CD4-positive, alpha-beta T cell treated with Interleukin-15 for 1 hour (primary cell): ENCODE measurements at places on chromosomes 12 and 14.

GRCh38 chr12:103647267-103647666 is 60.2 kb downstream of the STAB2 start:
- no peak for DNase-seq

GRCh38 chr12:27873010-27873409 is 93.0 kb upstream of the MANSC4 start:
- DNase-seq = no peak

DNA sequence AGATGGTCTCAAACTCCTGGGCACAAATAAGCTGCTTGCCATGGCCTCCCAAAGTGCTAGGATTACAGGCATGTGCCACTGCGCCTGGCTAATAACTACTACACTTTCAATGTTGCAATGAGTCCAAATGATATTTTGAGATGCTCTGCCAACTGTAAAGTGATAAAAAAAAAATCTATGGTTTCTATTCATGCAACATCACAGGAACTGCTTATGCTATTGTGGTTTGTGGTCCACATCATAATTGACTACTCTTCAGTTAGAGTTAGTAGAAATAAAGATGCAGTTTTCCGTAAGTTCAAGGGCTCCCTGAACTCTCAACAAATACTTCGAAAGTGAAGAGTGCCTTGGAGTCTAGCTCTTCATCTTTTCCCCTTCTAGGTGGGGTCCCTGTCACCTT is 239.4 kb downstream of the C12orf75 start:
- no peak for DNase-seq

- no peak for DNase-seq
These were observed 4.5 kb upstream of the NXPH4 start for GRCh38 chr12:57211791-57212700.

DNA sequence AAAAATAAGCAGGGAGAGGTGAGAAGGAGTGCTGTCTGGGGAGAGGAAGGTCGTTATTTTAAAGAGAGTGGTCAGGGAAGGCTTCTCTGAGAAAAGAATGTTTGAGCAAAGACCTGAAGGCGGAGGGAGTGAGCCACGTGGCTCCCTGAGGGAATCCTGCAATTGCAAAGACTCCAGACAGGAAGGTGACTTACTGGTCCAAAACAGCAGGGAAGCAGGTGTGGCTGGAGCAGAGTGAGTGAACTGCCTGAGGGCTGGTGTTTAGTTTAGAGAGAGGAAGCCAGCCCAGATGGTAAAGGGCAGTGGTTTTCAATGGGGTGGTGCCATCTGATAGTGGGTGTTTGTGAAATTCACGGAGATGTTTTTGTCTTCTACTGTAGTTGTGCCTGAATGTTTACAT is 58.8 kb upstream of the LTA4H start:
- DNase-seq = no peak

DNA sequence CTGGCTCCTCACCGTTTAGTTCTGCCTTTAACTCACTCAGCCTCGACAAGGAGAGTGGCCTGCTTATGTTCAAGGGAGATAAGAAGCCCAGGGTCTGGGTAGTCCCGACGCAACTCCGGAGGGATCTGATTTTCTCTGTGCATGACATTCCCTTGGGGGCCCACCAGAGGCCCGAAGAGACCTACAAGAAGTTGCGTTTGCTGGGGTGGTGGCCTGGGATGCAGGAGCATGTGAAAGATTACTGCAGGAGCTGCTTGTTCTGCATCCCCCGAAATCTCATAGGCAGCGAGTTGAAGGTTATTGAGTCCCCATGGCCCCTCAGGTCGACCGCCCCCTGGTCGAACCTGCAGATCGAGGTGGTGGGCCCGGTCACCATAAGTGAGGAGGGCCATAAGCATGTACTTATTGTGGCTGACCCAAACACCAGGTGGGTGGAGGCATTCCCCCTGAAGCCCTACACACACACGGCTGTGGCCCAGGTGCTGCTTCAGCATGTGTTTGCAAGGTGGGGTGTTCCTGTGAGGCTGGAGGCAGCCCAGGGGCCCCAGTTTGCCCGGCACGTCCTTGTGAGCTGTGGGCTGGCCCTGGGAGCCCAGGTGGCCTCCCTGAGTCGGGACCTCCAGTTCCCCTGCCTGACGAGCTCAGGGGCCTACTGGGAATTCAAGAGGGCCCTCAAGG is 13.1 kb downstream of the CBLN3 start:
- no peak for DNase-seq

DNA sequence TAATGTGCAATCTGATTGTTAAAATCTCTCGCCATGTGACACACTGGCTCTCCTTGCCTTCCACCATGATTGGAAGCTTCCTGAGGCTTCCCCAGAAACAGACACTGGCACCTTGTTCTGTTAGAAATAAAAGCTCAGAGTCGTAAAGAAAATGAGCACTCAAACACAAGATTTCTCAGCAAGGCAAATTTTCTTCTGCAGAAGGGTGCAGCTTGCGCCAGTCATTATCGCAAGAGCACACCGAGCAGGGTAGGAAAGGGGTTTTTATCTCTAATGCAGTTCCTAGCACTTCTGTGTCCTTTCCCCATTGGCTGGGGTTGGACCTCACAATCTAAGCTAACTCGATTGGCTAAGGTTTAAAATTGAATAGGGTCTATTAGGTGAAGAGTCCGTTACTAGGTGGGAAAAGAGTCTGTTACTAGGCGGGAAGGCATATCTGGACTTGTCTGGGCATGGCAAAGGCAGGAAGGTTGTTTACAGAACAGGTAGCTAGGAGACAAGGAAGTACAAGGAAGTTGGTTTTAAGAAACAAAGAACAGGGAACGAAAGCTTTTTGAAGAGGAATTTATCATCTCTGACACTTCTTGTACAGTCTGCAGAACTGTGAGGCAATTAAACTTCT is 62.6 kb upstream of the BICD1 start:
- DNase-seq = no peak

- DNase-seq = no peak
These were observed at the start of gene PPFIA2 for GRCh38 chr12:81759190-81760051. PPFIA2 (minus strand) TSS chr12:81759350.

GRCh38 chr14:95597784-95598211 is 62.9 kb downstream of the GLRX5 start:
- DNase-seq = no peak

DNA sequence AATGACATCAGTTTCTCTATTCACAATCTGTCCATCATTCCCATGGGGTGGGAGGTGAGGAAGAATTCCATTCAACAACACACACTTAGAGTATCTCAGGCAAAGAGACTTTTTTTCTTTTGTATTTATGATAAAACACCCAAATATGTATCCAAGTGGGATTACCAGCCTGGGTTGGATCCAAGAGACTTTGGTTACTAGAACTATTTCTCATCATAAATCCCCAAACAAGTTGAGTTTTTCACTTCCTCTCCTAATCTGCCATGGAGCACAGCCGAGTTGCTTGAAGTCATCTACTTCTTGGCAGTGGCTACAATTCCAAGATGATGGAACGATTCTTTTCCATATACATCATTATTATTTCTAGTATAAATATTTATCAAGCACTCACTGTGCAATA is 209.2 kb upstream of the HMGA2 start:
- DNase-seq = no peak

DNA sequence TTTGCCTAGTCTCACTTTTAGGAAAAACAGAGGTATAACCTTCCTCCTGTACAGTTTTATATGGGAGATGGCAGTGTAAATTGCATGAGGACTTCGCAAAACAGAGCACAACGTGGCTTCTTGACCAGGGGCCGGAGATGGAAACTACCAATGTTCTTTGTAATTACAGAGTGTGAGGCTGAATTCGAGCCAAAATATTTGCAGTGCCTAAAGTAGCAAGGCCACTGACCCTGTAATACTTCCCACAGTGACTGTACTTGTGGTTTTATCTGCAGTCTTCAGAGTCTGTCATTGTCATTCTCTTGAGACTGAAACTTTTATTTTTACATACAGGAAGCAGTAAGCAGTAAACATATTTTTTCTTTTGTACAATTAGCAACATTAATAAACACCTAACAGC is 98.9 kb downstream of the RERG start:
- DNase-seq = no peak

DNA sequence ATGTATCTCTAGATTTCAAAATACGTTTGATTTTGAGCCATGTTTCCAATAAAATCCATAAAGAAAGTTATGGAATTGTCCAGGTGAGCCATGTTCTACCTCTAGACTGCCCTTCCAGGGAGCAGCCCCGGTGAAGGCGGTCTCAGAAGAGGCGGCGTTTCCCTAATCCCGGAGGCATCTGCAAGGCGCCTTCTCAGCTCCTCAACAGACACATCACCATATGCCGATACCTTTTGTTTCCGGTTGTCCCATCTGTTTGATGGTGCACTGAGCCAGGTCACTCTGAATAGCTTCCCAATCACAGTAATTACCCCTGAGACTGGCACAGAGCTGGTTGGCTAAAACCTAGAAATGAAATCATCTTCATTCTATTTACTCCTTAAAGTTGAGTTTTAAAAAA is 305.5 kb upstream of the FKBP4 start:
- no peak for DNase-seq

DNA sequence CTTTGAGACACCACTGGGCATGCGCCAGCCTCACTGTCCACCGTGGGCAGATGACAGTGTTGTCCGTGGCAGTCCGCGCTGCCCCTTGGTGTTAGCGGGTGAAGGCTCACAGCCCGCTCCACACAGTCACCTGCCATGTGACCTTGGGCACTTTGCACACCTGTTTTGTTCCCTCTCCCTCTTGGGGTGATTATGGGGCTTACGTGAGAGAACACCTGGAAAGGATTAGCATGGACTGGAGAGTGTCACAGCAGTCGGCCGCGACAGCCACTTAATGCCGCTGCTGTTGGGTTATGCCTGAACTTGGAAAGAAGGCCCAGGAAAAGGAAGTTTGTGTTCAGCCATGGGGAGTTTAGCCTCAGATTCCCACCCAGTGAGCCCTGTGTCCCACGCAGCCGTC is 94.2 kb downstream of the DDX51 start:
- DNase-seq = no peak

- DNase-seq = no peak
These were observed at the start of gene CNTN1 for GRCh38 chr12:40691913-40692764. CNTN1 (plus strand) TSS chr12:40692439.

DNA sequence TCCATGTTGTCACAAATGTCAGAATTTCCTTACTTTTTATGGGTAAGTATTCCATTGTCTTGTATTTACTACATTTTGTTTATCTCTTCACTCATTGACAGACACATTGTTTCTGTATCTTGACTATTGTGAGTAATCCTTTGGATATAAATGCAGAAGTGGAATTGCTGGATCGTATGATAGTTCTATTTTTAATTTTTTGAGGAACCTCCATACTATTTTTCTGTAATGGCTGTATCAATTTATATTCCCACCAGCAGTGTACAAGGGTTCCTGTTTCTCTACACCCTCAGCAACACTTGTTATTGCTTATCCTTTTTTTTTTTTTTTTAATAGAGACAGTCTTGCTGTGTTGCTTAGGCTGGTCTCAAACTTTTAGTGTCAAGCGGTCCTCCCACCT is 3.5 kb upstream of the KICS2 start:
- no peak for DNase-seq

GRCh38 chr14:77923131-77923936 is 123.4 kb downstream of the ADCK1 start:
- no peak for DNase-seq

GRCh38 chr14:89276424-89276975 is 140.5 kb downstream of the FOXN3 start:
- DNase-seq = peak; percentile 67

DNA sequence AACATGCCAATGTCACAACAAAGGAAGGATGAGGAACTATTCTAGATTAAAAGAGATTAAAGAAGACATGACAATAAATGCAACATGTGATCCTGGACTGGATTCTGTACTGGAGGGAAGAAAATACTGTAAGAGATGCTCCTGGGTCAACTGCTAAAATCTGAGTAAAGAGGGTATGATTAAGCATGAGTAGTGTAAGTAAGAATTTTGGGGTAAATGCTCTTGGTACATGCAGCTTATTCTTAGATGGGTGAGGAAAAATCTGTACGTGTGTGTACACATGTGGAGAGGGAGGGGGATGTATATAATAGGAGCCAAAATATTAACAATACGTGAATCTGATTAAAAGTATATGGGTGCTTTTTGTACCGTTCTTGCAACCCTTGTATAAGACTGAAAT is 66.0 kb downstream of the CDC42BPB start:
- no peak for DNase-seq

DNA sequence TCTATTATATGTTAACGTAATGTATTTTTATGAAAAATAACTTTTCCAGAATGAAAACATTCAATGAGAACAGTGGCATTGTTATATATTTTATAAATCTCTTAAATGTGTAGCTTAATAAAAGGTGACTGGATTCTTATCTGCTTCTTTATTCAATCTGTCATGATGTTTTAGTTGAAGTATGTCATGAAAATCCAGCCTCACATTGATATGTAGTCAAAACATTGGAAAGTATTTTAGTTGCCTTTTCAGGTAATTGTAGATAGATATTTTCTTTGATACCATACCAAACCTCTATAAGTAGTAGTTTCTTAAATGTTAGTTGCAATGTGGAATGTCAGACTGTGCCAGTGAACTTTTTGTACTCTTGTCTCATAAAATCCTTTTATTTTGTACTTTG is 41.3 kb upstream of the MSRB3 start:
- DNase-seq = no peak
